Left renal pelvis (tissue), 4 donors: ENCODE measurements at places on chromosomes 6 and 20.

- DNase-seq: peak; percentile 39
These were observed 25.5 kb upstream of the PRL start for GRCh38 chr6:22322103-22323030.

- no peak for DNase-seq
These were observed 82.1 kb downstream of the ADAT2 start for GRCh38 chr6:143368426-143368825.

DNA sequence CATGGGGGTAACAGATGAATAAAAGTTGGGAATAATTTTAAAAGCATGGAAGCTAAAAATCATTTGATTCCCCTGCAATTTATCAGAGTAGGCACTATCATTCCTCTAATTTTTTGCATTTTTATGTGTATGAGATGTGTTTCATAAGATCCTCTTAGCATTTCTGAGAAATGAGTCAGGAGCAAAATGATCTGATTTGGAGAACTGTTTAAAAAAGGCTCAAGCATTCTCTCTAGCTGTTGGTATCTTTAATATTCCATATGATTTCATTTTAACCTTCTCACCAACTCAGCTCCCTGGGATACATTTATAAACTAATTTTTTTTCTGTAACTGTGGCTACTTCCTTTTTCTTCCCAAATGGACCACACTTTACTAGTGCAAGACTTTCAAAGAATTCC is 60.9 kb downstream of the MCHR2 start:
- no peak for DNase-seq

GRCh38 chr6:166221040-166221439 is 53.4 kb upstream of the TBXT start:
- no peak for DNase-seq

GRCh38 chr20:18020931-18021330 is 36.8 kb downstream of the OVOL2 start:
- no peak for DNase-seq

GRCh38 chr6:31972709-31973350 is 892 bp upstream of the DXO start:
- DNase-seq: no peak

DNA sequence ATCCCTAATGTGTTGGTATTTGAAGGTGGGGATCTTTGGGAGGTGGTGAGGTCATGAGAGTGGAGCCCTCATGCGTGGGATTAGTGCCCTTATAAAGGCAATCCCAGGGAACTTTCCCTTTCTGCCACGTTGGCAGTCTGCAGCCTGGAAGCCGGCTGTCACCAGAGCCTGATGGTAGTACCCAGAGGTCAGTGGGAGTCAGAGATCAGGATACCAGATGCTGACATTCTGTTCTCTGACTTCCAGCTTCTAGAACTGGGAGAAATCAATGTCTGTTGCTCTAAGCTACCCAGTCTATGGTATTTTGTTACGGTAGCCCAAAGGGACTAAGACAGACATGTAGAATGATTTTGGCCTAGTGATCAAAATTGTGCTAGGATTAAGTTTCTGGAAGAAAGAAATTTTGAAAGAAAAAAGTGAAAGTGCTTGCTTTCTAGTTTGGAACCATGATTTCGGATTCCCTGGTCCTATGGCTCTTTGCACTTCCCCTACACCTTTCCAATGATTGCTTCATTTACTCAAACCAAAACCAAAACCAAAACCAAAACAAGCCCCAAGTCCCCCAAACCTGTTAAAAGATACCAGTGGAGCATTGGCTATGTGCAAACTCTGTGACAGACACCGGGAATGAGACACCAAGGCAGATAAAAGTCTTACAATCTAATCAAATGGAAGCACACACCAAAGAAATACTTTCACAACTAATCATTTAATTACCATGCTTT is 173.7 kb upstream of the ZNF217 start:
- DNase-seq: no peak

DNA sequence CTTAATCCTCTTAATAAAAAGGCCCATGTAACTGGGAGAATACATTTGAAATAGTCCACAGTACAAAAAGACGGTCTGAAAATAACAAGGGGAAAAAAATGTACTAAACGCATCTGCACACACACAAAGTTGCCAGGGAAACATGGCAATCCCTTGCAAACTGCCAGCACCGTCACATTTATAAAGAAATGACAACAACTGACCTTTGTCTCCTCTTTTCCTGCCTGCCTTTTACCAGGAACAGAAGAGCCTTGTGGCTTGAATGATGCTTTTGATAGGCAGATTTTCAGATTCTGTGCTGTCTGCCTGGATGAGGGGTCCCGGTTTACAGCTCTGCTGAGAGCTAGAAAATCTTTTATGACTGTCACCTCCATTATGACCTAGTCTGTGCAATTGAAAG is 308.6 kb upstream of the ZFP64 start:
- no peak for DNase-seq

DNA sequence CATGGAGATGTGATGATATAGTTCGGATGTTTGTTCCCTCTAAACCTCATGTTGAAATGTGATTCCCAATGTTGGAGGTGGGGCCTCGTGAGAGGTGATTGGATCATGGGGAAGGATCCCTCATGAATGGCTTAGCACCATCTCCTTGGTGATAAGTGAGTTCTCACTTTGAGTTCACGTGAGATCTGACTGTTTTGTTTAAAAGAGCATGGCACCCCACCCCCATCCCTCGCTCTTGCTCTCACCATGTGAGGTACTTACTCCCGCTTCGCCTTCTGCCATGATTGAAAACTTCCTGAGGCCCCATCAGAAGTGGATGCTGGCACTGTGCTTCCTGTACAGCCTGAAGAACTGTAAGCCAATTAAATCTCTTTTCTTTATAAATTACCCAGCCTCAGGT is 10.9 kb downstream of the SLC32A1 start:
- no peak for DNase-seq

- no peak for DNase-seq
These were observed 58.0 kb upstream of the TFB1M start for GRCh38 chr6:155372256-155372655.

GRCh38 chr6:81694855-81695254 is 57.6 kb downstream of the TENT5A start:
- DNase-seq: no peak

GRCh38 chr6:34615574-34616226 is 59.6 kb upstream of the SPDEF start:
- DNase-seq: no peak
